ENCODE measurements at places on chromosomes 2 and 18.

DNA sequence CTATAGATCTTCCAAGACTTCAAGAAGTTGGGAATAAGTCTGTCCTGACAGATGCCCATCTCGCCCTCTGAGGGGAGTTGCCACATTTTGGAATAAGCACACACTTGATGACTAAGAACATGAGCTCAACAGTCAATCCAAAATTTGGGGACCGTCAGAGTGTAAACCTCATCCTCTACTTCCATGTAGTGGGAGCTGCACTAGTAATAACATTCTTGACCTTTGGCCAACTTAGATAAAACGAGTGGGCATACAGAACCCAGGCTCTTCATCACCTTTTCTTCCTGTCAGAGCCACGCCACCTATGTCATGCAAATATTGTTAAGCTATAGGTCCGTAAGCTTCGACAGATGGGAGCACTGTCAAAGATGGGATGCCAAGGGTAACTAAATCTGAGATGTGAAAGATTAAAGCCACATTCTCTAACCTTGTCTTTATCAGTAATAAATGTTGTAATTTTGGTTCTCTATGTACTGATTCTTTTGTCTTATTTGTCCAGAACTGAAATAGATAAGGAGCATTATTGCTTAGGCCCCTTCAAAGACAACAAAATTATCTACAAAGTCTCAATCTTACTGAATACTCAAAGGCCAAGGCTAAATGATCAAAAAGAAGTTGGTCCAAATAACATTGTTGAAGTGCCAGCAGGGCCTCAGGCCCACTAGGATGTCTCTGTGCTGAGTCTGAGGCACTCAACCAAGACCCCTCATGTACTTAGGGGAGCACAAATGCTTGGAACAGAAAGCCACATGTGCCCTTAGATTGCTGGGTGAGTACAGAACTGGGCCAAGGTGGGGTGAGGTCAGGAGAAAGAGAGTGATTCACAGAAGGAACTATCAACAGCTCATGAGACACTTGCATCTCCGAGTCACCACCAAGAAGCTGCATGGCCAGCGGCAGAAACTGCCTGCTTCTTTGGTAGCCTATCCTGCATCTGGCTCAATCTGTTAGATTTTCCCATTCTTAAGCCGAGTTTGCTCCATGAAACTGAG, 15.0 kb downstream of the CDH2 start:
- DNase-seq: no peak

GRCh38 chr2:159080641-159081040, 112.2 kb downstream of the TANC1 start:
- no peak for DNase-seq

- no peak for DNase-seq
These were observed 177.3 kb downstream of the ERBB4 start for GRCh38 chr2:212361174-212361756.

DNA sequence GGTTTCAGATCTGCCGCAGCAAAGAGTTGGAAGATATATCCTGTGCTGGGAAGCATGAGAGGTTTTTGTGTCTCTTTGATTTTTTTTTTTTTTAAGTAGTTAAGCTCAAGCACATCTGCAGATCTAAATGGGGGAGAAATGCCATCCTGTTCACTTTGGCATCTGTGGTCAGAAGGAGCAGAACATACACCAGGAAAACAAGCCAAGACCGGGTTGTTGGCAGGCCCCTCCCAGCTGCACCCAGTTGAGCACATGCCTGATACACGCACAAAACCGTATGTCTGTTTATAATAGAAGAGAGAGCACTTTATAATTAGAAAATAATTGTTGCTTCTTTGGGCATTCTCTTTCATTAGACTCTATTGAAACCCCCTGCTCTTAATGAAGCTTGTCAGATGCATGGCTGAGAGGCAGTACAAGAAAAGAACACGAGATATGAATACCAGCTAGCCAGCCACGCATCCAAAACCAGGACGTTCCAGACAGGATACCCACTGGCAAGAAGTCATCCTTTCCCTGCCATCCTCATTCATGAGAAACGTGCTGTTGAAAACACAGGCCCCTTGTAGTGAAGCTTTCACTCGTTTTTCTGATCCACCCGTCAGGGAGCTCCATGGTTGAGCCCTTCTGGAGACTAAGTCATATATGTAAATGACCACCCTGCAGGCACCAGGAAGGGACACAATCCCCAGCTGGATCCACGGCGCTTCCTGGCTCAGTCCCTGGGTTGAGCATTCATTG, 152.2 kb downstream of the ALPK2 start:
- DNase-seq: no peak

GRCh38 chr2:239253701-239254436, 147.0 kb downstream of the HDAC4 start:
- DNase-seq: no peak

DNA sequence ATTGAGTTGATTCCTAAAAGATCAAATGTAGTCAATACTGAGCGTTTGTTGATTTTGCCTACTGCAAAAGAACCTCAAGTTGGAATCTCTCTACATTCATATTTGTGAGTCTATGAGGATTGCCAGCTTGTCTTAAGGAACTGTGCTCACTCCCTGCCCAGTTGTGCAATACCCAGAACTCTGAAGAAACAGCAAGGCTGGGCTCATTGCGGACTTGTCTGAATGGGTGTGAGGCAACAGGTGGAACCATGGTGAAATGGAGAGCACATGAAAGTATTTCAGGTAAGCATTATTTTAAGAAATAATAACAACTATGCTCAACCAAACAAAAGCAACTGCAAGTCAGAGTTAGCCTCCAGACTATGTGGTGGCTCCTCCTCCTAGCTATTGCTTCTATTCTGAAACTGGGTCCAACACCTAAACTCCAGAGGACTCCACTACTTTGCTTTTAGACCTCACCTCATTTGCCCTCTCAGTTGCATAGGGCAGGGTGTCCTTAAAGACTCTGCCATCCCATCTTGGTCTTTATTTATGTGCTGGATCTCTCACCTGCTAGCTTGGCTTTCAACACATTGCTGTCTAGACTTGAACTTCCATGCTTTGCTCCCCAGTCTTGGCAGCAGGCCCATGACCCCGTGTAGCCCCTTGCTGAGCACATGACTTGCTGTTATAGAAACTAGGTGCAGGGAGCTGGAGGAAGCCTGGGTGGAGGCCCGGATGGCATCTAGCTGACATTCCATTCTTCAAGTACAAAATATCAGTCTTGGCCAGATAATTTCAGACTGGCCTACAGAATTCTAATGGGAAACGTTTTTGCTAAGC, 94.8 kb upstream of the ARL5A start:
- DNase-seq: no peak

DNA sequence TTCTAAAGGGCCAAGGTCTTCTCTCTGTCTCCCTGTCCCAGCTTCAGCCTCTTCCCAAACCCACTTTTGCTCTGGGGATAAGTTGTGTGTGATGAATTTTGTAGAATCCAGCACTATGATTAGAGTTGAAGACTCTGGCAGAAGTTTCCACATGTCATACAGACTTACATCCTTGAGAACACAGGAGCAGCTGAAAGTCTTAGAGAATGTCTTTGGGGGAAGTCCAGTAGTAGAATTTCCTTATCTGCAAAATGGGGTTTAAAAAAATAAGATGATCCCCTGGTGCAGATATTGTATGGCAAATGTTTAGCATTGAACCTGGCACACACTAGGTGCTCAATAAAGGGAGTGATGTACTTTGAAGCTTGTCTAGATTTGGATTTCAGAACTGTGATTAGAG, 65.2 kb downstream of the TMEM247 start:
- no peak for DNase-seq

GRCh38 chr2:68234405-68234804, 17.9 kb downstream of the PPP3R1 start:
- DNase-seq: no peak

- DNase-seq: no peak
These were observed 53.6 kb upstream of the EML6 start for GRCh38 chr2:54669677-54670484.

- DNase-seq: no peak
These were observed 35.5 kb downstream of the RTP5 start for GRCh38 chr2:241904791-241905710.

DNA sequence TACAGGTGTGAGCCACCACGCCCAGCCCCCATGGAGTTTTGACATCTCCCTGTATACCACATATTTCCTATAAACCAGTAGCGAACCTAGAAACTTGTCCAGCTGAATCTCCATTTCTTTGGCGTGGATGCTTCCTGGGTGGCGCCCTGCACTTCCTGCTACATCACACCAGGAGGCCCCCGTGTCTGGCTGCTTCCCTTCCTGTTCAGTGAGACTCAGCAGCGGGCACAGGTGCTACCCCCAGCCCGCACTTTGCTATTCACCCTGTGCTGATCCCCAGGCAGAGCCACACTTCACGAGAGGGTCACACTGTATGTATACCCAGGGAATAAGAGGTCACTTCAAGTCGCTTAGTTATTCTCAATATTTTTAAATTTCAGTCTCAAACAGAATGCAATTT, 35.0 kb downstream of the CYP27C1 start:
- DNase-seq: no peak

DNA sequence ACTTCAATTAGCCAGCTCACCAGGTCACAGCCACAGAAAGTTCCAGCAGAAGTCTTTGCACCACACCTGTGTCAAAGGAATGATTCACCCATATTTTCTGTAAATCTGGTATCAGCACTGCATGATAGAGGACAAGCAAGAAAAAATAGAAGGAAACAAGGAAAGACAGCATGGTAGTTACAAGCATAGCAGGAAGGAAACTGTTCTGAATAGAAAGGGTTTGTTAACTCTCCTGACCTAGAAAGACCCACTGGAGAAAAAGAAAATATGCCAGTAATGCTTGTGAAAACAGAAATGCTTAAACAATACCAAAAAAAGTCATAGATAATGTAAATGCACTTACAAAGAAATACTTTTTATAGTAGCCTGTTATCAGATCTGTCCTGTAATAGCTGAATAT, 40.8 kb downstream of the SCRN3 start:
- no peak for DNase-seq

- DNase-seq: no peak
These were observed 67.1 kb downstream of the MGAT5 start for GRCh38 chr2:134320930-134321329.

DNA sequence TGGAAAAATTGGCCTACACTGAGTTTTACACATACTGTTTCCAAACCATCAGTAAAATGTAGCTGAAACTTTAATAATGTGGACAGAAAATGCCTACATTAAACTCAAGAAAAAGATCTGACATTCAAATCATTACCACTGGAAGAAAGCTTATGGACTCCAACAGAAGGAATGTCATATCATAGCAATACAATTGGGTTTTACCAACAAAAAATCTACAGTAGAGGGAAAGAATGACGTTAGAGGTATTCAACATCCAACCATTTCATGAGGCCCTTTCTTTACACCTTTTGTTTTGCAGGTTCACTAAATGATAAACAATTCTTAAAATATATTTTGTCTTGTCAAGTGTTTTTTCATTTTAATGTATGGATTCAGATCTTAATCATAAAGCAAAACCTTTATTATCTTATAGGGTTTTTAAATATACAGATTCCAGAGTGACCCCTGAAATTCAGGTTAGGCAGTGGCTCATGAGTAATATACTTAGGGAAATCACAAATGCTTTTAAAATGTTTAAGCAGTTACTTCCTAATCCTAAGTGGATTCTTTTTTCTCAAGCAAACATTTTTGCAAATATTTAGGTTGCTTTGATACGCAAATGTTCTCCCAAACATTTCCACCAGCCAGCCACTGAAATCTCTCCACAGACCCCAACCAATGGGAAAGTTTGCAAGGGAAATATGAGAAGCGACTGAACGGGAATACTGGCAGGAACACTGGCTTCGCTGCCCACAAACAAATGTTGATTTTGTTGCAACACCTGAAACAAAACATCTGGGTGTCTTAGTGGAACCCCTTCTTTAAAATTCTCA, 168.7 kb downstream of the TCF4 start:
- DNase-seq: no peak

DNA sequence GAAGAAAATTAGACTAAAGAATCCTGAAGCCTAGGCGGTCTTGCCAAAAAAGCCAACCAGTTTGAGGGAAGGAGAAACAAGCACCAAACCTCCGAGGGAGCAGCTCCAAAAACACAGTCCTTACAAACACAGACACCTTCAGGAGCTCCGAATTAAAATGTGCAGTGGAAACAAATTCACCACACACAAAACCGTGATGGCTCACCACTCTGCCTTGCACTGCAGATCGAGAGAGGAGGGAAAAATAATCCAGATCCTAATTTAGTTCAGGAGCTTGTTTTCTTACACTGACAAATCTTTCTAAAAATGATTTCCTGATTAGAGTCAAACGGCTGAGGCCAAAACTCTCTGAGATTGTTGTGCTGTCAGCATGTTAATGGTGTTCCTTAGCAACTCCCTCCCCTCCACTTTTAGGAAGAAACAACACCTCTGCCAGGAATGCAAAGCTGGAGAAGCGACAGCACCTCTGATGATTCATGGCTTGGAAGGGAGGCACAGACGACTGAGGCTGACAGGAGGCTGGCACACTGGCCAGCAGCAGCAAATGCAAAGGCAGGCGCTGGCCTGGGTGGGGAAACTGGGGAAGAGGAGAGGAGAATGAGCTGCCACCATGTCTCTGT, 249.4 kb upstream of the KLHL29 start:
- no peak for DNase-seq

DNA sequence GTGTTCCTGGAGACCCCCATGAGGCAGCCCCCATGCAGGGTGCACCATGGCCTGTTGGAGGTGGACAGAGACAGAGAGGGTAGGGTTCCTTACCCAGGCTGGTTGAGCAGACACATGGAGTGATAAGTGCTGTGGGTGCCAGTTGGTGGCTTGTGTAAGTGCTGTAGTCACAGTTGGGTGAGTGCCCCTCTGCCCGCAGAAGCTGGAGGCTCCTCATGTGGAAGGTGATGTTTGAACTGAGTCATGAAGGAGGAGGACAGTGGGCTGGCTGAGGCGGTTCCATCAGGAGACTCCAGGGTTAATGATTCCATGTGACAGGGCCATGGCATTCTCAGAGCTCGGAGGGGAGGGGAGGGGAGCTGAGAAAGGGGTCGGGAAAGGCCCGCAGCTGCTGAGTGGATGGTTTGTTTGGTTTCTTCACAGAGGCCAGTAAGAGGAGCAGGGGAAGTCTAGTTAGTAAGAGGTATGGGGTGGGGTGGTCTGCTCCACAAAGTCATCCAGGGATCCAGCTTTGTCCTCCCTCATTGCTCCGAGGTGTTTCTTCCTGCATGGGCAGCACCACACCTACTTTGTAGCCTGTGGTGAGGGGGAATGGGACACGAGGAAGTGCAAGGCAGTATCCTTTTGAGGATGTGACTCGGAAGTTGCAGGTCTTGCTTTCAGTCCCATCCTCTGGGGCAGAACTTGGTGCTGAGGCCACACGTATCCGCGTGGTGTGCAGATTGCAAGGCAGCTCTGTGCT, 13.6 kb downstream of the IMPA2 start:
- no peak for DNase-seq

- no peak for DNase-seq
These were observed 252.5 kb downstream of the ETAA1 start for GRCh38 chr2:67649331-67650261.

- no peak for DNase-seq
These were observed 1.7 kb downstream of the METTL4 start for GRCh38 chr18:2569338-2570207.

- no peak for DNase-seq
These were observed 106.4 kb upstream of the HNRNPA3 start for GRCh38 chr2:177106212-177106611.

DNA sequence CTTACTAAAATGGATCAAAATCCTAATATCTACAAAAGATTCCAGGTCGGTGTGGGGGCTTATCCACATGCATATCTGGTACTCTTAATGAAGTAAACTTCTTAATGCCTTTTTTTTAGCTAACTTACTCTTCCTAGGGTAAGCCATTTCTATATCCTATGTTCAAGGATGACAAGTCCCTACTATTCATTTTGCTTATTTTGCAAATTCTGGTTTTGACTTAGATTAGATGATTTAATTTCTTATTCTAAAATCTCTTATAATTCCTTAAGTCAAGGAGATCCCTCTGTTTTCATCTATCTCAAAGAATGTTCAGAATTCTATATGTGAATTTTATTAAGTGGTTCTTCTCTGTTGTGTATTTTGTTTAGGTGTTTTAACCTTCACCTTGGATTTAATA, 79.7 kb downstream of the KYNU start:
- DNase-seq: no peak

Data from vagina (tissue), 2 donors.